ENCODE measurements at places on chromosomes 7 and 10. TPM values are rescaled to one million over a fixed set of nuclear protein-coding genes. Genes with fewer than 3 reads are reported as not detected.

The ATOH7 gene
- total RNA-seq = not detected

The CXCL12 gene
- 10.1 TPM for total RNA-seq

The STK31 gene
- not detected for total RNA-seq

The ZNF277 gene
- total RNA-seq = 18.4 TPM

The SLC18A3 gene
- not detected for total RNA-seq

The CTBP2 gene
- total RNA-seq = 52.6 TPM

The EVX1 gene
- not detected for total RNA-seq

The PTF1A gene
- not detected for total RNA-seq

The TEX36 gene
- total RNA-seq = not detected

The SNCG gene
- 18.3 TPM for total RNA-seq

The NUTM2B gene
- total RNA-seq = 0.89 TPM

The ASAH2 gene
- total RNA-seq = 1.3 TPM

The SLC25A28 gene
- 7.1 TPM for total RNA-seq

The OR9A2 gene
- total RNA-seq = not detected

The SUV39H2 gene
- 17.5 TPM for total RNA-seq

The EEPD1 gene
- total RNA-seq = 1.7 TPM

The HECW1 gene
- 1.8 TPM for total RNA-seq

The CFAP46 gene
- 3.9 TPM for total RNA-seq

The AGBL3 gene
- total RNA-seq = 0.15 TPM

The STMP1 gene
- total RNA-seq = 16.4 TPM

The SMURF1 gene
- 9.4 TPM for total RNA-seq

The AP4M1 gene
- total RNA-seq = 20.0 TPM

The TMEM140 gene
- total RNA-seq = 0.59 TPM

The SYNPO2L gene
- under 0.01 TPM for total RNA-seq

The ABCB4 gene
- 0.17 TPM for total RNA-seq

The STRIP2 gene
- total RNA-seq = 5.6 TPM

The LIPK gene
- total RNA-seq = not detected

The SLC26A5 gene
- total RNA-seq = not detected

The TCERG1L gene
- total RNA-seq = not detected

The CALCR gene
- total RNA-seq = not detected

The C7orf57 gene
- not detected for total RNA-seq

The AKR1C2 gene
- total RNA-seq = 3.9 TPM

The PLAC9 gene
- 23.6 TPM for total RNA-seq

The LIPM gene
- not detected for total RNA-seq

The RRP12 gene
- 20.7 TPM for total RNA-seq

The LRRC17 gene
- 76.6 TPM for total RNA-seq

The POT1 gene
- 15.3 TPM for total RNA-seq

The OR6B1 gene
- total RNA-seq = not detected

The ZNF467 gene
- total RNA-seq = 1.5 TPM

The MYOZ1 gene
- 0.15 TPM for total RNA-seq

The CDHR1 gene
- under 0.01 TPM for total RNA-seq

The UPK3BL1 gene
- total RNA-seq = 8.7 TPM

The GNGT1 gene
- total RNA-seq = not detected

The BLOC1S2 gene
- 24.0 TPM for total RNA-seq

The PTPRZ1 gene
- total RNA-seq = under 0.01 TPM

The KIAA1217 gene
- 3.9 TPM for total RNA-seq

The ADAM8 gene
- 1.2 TPM for total RNA-seq

The ANKRD1 gene
- 6.5 TPM for total RNA-seq
